Activated CD4-positive, alpha-beta T cell treated with anti-CD3 and anti-CD28 coated beads, Interleukin-2, amount 50 U/mL, for 24 hours (primary cell): ENCODE measurements at places on chromosomes 1 and 21.
A peak's percentile ranks its signal among the peaks of the same experiment; 100 is the strongest.

- DNase-seq: no peak
Measured at GRCh38 chr1:203402629-203403337, 51.9 kb upstream of the FMOD start.

DNA sequence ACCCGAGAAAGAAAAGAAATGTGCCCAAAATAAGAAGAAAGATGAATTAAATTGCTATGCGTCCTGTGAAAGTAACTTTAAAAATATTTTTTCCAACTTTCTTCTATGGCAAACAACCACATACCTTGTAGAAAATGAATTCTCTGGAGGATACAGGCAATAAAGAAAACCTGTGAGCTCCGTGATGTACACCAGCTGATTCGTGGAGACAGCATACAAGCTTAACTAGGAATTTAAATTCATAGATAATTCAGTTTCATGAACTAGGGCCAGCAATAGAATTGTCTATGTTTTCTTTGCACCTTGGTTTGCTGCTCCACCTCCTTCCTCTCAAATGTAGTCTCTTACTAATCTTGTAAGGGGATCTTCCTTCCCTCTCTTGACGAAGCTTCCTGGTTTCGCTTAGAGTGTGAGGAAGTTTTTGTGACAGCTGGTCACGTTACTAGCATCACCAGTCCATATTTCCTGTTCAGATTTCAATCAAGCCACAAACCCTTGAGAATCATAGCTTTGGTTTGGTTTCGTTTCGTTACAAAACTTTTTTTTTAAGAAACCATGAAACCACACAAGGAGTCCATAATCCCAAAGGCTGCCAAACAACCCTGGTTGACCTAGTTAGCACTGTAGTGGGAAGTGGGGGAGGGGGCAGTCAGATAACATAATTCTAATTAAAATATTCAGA, 35.8 kb downstream of the GREM2 start:
- peak; percentile 1 for DNase-seq

DNA sequence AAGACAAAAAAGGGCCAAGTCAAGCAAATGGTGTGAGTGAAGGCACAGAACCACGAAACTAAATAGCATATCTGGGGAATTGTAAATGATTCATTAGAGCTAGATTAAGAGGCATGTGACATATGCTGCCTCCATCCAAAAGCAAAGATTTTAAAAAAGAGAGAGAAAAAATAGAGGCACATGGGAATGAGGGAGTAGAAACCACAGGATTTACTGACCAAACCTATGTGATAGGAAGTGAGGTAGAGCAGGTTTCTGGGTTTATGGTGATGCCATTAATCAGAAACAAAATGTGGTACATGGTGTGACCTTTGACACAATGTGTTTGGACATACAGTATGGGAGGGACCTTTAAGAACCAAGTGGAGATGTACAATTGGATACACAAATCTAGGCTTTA, 13.6 kb downstream of the C1orf52 start:
- DNase-seq: no peak

GRCh38 chr1:63789856-63790605, 16.2 kb downstream of the ROR1 start:
- DNase-seq: no peak

DNA sequence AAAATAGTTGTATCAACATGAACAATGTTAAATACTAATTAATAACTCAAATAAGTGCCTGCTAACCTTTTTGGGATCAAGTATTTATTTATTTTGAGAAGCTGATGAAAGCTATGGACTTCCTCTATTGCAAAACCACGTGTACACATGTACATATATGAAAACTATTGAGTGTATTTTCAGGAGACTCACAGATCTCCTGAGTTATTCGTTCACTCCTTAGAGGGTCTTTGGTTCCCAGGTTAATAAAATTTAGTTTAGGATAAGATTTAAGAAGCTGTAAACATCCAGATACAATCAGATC, 130.5 kb downstream of the DISC1 start:
- DNase-seq: no peak

GRCh38 chr1:152001631-152002584, 8.2 kb upstream of the S100A10 start:
- DNase-seq: peak; percentile 49

GRCh38 chr1:158177700-158178450, 2.8 kb upstream of the CD1D start:
- no peak for DNase-seq

GRCh38 chr1:62724430-62724829, 36.2 kb upstream of the DOCK7 start:
- no peak for DNase-seq

GRCh38 chr1:156854634-156855033, 4.3 kb downstream of the INSRR start:
- DNase-seq: no peak

DNA sequence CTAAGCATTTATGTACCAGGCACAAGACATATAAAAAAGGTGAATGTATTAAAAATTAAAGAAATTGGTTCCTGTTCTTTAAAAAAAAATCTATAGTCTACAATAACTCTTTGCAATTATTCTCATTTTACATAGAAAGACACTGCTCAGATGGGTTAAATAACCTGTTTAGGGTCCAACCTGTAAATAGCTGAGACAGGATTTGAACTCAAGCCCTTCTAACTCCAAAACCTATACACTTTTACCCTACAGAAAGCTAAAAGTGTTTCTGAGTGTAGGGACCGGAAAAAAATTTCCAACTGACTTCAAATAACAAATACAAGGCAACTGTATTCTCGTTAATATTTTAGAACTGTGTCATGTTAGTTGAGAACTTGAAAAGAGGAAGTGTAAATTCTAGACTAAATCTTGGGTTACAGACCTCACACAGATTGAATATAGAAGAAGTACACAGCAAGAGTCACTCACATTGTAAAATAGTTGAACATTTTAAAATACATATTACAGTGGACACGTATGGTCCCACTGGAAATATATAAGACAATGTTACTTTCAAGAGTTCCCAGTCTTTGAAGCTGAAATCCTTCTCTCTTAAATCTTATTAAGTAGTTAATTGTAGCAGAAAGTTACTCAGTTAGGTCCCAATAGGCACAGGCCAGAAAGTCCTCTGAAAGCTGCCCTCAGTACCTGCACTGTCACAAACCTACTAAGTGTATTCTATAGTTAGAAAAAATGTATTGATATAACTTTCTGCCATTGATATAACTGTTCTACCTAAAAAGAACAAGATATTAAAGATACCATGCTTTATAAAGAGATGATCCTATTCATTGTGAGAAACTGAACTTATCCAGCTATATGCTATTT, 7.3 kb downstream of the EDEM3 start:
- no peak for DNase-seq

DNA sequence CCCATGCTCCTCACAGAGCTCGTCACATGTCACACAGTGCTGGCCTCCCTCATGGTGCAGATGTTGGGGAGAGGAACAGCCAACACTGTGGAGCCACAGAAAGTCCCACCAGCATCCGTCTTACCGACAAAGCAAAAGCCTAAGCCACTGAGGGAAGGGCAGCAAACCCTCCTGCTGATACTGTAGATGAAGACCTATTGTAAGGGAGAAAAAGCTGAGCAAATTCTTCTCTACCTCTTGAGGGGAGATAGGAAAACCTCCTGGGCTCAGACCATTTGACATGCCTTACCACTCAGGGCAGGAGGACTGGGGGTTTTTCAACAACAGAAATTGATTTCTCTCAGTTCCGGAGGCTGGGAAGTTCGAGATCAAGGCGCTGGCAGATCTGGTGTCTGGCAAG, 95.9 kb downstream of the WDR64 start:
- DNase-seq: no peak

GRCh38 chr1:35615440-35615839, 25.9 kb downstream of the PSMB2 start:
- no peak for DNase-seq
